ENCODE measurements at places on chromosomes 5 and 9.

GRCh38 chr9:130535818-130536521, 43.4 kb upstream of the FUBP3 start:
- DNase-seq, result no peak

- DNase-seq, result no peak
These were observed 80.7 kb upstream of the TNFAIP8 start for GRCh38 chr5:119275146-119275545.

DNA sequence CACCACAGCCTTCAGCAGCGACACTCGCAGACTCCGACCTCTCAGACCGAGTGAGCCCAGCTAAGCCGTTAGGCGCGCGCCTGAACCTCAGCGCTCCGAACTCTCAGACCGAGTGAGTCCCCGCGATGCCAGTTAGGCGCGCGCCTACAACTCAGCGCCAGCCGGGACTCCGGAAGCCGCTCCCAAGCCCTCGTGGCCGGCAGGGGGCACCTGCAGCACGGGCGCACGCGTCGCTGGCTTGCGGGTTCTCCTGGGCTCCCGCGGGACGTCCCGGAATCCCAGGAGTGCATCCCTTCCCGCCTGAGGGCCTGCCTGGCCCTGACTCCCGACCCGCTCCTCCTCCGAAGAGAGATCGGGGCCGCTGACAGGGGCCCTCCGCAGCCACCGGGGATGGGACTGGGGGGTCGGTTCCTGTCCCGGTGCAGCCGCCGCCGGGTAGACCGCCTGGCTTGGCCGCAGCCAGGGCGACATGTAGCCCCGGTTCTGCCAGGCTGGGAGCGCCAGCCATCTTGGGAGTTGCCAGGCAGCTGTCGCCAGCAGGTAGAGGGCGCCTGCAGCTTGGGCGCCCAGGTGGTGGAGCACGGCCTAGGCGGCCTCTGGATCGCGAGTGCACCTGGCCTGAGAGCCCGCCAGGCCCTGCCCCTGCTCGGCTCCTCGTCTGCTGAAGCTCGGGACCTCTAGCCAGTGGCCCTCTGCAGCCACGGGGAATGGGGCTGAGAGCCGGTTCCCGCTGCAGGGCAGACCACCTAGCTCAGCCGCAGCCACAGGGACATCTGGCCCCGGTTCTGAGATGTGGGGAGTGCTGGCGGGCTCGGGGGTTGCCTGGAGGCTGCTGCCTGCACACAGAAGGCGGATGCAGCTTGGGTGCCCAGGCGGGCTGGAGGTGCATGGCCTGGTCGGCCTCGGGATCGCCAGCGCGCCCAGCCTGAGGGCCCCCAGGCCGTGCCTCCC, at the start of gene ANKRD18A:
ANKRD18A (minus strand) TSS at position 114 of the 951 bp plus-strand sequence. CDS start 311 bp downstream, outside the sequence.
- DNase-seq, result peak; percentile 93

DNA sequence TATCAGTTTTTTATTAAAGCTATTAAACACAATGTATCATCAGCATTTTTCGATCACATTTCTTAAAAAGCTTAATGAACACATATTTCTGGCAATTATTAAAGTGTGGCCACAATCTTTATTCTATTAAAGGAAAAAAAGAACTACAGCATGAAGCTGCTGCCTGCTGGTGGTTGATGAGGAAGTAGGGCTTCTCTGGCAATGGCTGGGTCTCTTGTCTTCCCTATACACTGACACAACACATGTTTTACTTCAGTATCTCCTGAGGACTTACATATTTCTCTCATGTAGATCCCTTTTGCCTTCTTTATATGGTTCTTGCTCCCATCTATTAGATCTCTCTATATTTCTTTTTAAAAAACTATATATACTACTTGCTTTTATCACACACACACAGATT, 590.7 kb downstream of the RAB3C start:
- no peak for DNase-seq

DNA sequence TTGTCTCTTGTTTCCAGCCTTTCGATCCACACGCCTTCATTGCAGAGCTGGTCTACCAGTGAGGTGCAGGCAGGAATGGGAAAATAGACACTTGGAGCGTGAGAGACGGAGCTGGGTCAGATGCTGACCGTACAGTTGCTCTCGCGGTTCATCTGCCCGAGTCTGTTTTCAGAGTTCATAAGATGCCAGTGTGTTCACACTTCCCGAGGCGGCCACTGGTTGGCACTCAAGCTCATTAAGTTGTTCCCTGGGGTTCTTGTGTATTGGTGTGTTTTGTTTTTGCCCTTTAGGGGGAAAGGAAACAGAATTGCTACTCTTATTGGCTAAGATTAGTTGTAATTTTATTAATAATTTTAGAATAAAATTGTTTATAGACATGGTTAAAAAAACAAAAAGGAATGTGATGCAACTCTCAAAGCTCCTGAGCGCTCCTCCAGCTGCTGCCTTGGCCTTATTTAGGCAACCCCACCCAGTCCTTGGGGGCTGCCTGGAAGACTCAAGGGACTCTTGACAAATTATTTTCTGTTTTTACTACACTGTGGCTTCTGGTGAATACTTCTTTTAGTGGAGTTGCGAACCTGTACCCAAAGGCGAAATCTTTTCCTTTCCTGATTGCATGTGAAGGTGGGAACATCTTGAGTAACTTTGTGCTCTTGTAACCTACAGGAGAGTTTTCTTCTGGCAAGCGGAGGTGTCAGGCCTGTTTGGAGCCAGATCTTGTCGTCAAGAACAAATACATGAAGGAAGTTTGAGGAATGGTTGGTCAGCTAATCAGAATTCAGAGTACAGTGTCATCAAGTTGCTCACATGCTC, 146.1 kb downstream of the MAST4 start:
- DNase-seq, result peak; percentile 23

DNA sequence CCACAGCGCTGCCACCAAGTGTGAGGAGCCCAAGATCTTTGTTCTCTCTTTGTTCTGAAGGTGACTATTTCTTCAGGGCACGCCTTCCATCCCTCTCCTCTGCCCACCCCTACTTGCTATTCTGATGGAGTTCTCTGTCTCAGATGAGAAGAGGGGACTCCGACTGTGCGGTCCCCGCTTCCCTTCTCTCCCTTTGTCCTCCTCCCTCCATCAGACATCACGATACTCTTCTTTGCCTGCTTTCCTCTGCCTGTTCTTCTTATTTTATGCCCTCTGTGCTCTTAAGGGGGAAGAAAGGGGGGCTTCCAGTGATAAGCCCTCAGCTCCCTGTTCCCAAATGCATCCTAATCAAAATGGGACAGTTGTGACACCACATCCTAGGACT, 307.8 kb downstream of the RAB3C start:
- DNase-seq, result no peak

DNA sequence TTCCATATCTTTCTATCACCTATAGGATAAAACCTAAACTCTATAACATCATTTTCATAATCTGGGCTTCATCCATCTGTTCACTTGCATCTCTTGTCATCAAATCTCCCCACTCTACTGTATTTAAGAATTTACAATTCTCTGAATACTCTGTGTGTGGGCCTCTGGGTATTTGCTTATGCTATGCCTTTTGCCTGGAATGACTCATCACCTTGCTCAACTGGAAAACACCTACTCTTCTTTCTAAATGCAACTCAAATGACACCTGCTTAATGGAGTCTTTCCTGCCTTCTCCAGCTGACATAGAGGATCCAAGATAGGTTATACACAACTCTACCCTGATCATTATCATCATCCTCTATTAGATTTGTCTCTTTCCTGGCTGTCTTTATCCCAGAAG, 421.7 kb downstream of the SPATA31D1 start:
- DNase-seq, result no peak

- no peak for DNase-seq
These were observed 2.0 kb downstream of the SLC35A4 start for GRCh38 chr5:140566665-140567064.

DNA sequence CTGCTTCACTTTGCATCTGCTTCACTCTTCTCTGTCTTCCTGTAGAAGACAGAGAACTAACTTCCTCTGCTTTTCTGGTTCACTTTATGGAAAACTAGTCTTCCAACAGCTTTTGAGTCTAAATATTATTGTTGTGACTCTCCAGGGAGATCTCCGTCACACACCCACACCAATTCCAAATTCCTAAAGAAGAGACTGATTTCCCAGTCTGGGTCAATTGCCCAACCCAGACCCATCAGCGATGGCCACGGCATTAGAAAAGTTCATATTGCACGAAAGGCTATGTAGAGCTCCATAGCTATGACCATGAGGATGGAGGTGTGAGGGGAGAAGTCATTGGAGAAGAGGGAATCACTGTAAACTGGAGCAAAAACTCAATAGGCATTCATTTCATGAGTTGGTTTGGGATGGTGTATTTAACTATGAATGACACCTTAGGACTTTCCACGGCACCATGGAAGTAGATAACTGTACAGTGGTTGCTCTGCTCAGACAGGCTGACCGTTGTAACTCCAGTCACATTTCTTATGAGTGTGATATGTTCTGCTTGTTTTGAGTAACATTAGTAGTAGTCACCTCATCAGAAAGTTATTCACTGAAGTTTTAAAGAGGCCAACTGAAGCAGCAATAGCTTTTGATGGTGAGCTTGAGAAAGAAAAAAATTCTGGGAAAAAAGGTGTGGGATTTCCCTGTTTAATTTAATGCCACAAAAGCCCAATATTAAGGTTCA, 78.1 kb upstream of the MAMDC2 start:
- no peak for DNase-seq

- DNase-seq, result no peak
These were observed 13.8 kb upstream of the CDC23 start for GRCh38 chr5:138226910-138227309.

DNA sequence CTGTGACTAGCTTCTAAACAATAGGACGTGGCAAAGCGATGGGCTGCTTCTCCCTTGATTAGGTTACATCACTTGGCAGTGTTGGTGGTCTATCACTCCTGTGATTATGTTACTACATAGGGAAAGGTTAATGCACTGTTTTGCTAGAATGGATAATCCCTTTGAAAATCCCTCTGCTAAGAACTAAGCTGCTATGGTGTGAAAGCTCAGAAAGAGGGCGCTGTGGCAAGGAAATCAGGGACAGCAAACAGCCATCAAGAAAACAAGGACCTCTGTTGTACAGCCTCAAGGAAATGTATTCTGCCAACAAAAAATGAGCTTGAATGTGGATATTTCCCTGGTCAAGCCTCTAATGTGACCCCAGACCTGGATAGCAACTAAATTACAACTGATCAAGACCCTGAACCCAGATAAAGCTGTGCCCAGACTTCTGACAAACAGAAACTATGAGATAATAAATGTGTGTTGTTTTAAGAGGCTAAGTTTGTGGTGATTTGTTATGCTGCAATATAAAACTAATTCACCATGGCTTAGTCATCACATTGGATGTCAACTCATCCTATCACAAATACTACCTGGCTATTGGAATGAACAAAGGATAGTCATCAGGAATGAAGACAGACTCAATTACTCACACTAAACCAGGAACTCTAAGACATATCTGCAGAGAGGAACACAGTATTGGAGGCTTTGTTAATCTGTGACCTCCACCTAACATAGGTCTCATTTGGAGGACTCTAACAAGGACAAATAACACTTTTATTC, 1215.9 kb downstream of the EFNA5 start:
- DNase-seq, result peak; percentile 61

DNA sequence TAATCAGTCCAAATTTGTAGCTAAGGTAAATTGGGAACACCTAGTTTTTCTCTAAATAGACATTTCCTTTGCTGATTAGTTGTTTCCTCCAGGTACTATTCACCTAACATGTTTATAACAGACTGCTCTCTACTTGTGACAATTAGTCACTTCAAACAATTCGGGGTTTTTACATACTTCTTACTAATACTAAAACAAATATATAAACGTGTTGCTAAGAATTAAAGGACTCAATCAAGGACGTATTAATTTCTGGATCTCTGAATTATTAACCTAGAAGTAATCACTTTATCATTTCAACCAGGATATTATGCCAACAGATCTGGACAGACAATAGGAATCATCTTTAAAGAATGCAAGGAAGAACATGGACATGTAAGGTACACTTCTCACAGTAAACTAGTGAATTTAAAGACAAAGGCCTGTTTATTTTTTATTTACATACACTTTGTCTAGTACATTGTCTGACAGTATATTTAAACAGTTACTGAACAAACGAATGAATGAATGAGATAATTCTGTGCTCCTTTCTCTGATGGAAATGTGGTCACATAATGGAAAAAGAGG, 22.3 kb downstream of the PJA2 start:
- DNase-seq, result no peak

GRCh38 chr5:543755-544674, 19.8 kb upstream of the SLC9A3 start:
- no peak for DNase-seq

DNA sequence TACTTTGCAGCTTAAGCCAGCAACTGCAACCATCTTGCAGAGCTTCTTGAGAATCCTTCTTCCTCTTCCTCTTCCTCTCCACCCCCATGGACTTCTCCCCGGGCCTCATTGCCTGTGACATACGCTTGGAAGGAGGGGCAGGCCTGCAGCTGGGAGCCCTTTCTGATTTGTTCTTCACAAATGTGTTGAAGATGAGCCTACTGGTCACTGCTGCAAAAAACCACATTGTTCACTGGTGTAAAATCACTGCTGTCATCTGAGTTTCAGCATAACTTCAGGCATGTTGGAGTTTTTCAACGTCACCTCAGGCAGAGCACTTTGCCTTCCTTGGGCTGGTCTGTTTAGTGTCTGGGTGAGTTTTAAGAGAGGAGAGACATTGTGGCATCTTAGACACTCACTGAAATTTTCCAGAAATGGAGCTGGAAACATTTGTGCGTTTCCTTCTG, 7.9 kb downstream of the TJP2 start:
- DNase-seq, result no peak

DNA sequence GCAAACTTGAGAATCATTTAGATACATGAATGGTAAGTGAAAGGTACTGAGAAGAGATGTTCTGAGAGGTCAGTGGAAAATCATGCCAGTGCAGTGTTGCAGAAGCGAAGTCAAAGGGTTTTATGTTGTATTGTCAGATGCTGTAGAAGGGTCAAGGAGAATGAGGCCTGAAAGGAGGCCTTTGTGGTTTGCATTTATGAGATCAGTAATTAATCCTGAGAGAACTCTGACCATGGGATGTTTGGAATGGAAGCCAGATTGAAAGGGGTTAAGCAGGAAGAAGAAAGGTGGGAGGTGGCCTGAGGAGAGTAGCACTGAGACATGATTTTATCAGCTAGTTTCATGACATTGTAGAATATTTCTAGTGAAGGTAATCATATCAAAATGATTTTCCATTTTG, 97.8 kb downstream of the ZSWIM6 start:
- no peak for DNase-seq

DNA sequence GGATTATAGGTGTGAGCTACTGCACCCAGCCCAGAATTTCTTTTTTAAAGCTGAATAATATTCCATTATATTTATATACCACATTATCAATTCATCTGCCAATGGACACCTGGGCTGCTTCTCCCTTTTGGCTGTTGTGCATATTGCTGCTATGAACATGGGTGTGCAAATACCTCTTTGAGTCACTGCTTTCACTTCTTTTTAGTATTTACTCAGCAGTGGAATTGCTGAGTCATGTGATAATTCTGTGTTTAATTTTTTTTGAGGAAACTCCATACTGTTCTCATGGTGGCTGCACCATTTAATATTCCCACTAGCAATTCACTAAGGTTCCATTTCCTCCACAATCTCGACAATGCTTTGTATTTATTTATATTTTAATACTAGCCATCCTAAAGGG, 36.1 kb upstream of the KIF4B start:
- no peak for DNase-seq

DNA sequence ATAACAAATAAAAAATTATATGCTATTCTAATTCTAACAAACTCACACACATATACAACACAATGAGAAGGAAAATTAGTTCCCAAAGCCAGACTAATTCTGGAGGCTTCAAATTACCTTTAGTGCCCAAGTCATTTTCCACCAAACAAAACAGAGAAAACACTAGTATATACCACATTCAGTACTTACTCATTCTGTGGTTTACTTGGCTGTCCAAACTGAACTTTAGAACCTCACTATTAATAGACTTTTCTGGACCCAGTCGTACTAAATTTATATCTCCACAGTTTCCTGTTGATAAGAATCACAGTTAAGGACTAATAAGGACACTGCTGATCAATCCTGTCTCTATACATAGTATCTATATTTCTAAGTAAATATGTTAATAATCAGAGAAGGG, 66.4 kb downstream of the SETX start:
- no peak for DNase-seq
